GM04503 (cell line): ENCODE measurements at places on chromosomes 16 and 17.
A peak's percentile ranks its signal among the peaks of the same experiment; 100 is the strongest.

DNA sequence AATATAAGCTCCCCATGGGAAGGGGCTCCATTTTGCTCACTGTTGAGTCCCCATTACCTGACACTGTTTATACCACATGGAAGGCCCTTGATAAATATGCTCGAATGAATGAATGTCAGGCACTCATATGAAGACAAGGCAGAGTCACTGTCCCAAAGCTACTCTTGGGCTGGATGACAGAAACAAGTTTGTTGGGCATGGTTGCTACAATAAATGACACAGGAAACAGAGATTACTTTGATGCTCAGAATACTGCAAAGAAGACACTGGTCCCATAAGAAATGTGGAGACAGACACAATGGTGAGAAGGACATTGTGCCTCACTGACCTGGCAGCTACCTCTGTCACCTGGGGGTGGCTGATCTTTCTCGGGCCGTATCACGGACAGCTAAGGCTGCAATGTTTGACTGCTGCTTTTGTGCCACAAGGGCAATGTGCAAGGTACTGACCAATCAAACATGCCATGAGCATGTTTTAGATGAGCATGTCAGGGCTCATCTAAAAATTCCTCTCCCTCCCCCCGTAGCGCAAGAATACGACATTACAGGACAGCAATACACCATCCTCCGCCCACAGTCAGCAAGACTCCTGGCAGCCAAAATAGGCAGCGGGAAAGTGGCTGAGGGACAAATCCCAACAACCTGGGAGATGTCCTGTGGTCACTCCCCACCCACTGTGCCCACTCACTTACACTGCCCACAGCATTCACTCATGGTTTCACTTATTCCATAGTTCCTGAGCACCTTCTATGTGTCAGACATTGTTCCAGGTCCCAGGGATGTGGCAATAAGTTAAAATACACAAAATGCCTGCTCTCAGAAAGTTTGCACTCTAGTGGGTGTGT lies 5.0 kb downstream of the PIK3R6 start:
- no peak for DNase-seq

GRCh38 chr16:47058295-47059086 lies 85.0 kb upstream of the DNAJA2 start:
- DNase-seq, result peak; percentile 3

DNA sequence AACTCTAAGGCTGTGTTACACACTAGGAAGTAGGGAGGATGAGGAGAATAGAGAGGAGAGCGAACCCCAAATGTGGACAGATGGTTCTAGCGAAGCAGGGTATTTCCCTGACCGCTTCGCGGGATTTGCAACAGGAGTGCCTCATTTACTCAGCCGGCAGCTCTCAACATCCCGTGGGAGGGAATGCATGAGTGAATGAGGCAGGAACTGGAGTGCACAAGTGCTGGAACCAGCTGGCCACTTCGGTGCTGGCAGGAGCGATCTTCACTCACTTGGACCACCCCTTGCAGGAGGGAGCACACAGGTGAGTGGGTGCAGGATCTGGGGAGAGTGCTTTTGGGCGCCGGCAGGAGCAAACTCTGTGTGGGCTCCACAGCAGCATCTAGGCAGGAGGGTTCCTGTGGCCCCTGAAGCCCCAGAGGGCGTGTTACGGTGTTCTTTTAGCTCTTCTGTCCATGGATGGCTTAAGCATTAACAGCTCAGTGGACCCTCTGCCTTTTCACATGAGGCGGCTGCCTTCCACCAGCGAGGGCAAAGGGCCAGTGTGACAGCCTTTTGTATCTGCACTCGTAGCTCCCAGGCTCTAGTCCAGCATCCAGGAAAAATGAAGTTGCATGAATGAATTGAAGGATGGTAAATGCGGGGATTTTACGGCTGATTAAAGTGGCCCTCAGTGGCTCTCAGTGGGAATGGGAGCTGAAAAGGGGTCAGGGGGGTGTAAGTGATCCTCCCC lies 17.4 kb upstream of the ZNHIT3 start:
- DNase-seq, result no peak

- DNase-seq, result no peak
These were observed 138.9 kb downstream of the C16orf95 start for GRCh38 chr16:87178177-87178863.

DNA sequence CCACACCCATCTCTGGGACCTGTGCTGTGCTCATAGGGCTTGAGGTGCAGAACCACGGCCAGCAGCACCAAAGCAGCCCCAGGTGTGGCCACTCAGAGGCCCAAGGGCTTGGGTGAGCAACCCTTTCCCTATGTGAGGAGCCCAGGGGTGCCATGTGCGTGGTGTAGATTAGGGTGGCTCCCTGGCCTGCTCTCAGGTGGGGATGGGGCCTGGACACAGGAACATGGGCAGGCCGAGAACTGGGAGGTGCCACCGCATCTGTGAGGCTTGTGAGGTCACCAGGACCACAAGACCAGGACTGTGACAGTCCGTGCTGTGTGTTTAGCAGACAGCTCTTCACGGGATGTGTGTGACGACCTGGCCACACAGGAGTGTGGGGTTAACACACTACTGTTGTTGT lies 103.5 kb upstream of the ZNF750 start:
- no peak for DNase-seq

- DNase-seq, result no peak
These were observed 13.0 kb upstream of the DRG2 start for GRCh38 chr17:18074566-18075272.

DNA sequence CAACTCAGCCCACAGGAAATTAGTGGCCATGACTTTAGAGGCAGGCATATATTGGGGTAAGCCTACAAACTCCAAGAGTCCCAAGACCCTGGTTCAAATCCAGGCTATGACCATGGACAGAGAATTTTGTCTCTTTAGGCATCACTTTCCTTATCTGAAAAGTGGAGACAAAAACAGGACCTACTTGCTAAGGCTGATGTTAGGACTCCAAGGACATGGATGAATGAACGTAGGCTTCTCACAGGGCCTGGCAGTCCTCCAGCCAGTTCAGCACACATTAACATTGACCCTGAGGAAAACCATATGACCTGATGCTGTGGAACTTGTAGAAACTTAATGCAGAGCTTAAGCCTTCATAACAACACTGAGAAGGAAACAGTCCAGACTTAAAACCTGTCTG lies 1.4 kb downstream of the FKBP10 start:
- no peak for DNase-seq

GRCh38 chr17:63997341-63998048 lies 656 bp upstream of the PRR29 start:
- DNase-seq, result no peak

DNA sequence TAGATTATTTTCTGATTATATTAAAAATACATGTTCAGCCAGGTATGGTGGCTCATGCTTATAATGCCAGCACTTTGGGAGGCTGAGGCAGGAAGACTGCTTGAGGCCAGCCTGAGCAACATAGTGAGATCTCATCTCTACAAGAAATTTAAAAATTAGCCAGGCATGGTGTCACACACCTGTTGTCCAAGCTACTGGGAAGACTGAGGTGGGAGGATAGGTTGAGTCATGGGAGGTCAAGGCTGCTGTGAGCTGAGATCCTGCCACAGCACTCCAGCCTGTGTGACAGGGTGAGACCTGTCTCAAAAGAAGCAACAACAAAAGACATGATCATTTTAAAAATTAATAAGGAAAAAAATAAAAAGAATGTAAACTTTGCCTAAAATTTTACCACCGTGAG lies 40.7 kb downstream of the PRAC1 start:
- DNase-seq, result no peak
